Central memory CD8-positive, alpha-beta T cell (primary cell): ENCODE measurements at places on chromosomes 5 and 9.

- DNase-seq: no peak
Observed at GRCh38 chr5:175809531-175810121, 61.8 kb upstream of the CPLX2 start.

GRCh38 chr9:14251154-14252071 is 62.5 kb downstream of the NFIB start:
- no peak for DNase-seq

DNA sequence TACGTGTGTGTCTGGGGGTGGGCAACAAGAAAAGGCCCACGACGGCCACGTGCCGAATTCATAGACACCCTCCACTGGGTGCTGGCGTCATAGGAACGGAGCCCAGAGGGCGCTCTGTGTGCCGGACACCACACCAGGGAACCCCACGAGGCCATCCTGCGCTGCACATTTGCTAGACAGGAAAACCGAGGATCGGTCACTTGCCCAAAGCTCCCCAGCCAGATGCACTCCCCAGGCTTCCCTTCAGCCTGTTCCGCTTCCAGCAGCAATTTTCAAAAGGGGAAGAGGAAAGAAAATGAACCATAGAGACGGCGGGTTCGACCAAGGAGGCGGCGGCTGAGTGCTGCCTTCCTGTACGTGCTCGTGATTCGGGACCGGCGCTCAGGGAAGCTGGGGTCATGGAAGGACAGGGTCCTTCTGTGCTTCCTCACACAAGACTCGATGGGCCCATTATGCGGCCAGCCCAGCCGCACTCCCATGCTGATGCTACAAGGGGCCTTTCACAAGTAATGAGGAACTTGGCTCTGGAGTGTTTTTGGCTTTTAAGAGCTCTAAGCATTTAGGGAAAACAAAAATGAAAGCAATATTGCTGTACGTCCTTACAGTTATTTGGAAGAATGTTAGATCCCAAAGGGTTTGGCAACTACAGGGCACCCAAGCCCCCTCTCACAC is 124.6 kb upstream of the SARDH start:
- DNase-seq: no peak

- no peak for DNase-seq
Observed at GRCh38 chr5:158022837-158023236, 163.9 kb upstream of the CLINT1 start.

GRCh38 chr5:40689438-40689837 is 9.7 kb downstream of the PTGER4 start:
- DNase-seq: no peak

- no peak for DNase-seq
Observed at GRCh38 chr5:177361418-177362291, 3.9 kb downstream of the RGS14 start.

DNA sequence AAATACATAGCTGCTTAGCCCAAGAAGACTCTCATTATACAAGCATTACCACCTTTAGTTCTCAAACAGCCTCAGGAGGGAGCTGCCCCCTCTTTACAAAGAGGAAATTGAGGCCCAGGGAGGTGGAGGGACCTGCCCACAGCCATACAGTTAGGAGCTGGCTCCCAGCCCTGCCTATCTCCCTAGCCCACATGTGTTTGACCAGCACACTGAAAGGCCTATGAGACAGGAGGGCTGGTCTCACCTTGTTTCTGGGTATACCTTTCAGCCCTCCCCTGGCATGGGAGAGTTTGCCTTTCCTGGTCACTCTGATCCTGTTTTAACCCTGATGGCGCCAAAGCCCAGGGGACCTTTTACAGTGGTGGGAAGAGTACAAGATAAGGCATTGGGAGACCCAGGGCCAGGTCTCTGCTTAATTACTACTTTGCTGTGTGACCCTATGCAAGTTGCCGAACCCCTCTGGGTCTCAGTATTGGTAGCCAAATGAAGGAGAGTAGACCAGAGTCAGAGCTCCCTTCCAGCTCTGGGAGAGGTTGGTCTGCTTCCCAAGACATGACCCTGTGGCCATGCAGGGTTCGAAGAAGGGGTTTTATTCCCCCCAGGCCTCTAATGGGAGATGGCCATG is 60.9 kb upstream of the RPL26L1 start:
- no peak for DNase-seq

- DNase-seq: no peak
Observed at GRCh38 chr5:156380848-156381247, 53.9 kb downstream of the SGCD start.

DNA sequence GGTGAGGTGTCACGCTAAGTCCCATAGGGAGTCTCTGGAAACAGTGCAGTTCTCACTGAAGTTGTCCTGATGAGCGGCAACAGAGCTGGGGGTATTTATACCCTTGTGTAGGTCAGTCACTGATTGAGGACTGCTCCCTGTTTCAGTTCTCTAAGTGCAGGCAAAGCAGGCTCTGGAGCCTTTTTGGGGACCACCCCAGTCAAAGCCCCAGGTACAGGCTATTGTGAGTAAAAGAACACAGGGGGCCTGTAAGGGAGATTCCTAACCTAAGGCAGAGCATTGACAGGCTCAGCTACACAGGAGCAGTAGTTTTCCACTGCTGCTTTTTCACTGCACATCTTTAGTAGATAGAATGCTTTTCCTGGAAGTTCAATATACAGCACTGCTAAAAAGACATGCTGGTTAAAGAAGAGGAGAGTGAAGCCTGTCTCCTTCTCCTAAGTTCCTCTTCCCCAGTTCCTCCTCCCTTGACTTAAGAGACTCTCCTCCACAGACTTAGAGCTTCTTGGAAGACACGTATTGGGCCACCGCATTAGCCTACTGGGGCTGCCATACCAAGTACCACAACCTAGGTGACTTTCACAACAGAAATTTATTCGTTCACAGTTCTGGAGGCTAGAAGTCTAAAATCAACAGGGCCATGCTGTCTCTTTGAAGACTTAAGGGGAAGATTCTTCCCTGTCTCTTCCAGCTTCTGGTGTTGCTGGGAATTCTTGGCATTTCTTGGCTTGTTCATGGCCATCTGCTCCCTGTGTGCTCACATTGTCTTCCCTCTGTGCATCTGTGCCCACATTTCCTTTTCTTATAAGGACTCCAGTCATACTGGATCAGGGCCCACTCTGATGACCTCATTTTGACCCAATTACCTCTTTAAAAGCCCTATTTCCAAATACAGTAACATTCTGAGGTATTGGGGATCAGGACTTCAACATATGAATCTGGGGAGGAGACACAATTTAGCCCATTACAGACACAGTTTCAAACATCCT is 221.0 kb downstream of the ESM1 start:
- DNase-seq: no peak
